ENCODE measurements at places on chromosomes 3 and 15. TPM values are rescaled to one million over a fixed set of nuclear protein-coding genes. Genes with fewer than 3 reads are reported as not detected.

Gene GXYLT2
- total RNA-seq = 0.24 TPM

Gene EOGT
- 103 TPM for total RNA-seq

Gene ITGB5
- 144 TPM for total RNA-seq

Gene SEC62
- 90.8 TPM for total RNA-seq

Gene THRB
- 0.18 TPM for total RNA-seq

Gene IL17RB
- total RNA-seq = not detected

Gene ANKRD63
- not detected for total RNA-seq

Gene ADCY5
- not detected for total RNA-seq

Gene FMN1
- total RNA-seq = 0.29 TPM

Gene SERPINI2
- not detected for total RNA-seq

Gene GABRB3
- not detected for total RNA-seq

Gene SV2B
- not detected for total RNA-seq

Gene BLM
- total RNA-seq = 18.6 TPM

Gene PGBD4
- total RNA-seq = 1.1 TPM

Gene BUB1B
- 65.6 TPM for total RNA-seq

Gene RLBP1
- not detected for total RNA-seq

Gene CD80
- not detected for total RNA-seq

Gene SLC12A8
- 0.86 TPM for total RNA-seq

Gene DLG1
- 66.0 TPM for total RNA-seq

Gene CCR8
- total RNA-seq = not detected

Gene NPTN
- 77.4 TPM for total RNA-seq

Gene CYP11A1
- not detected for total RNA-seq

Gene MYLK
- 17.2 TPM for total RNA-seq

Gene FETUB
- total RNA-seq = not detected

Gene CHRNA7
- 2.7 TPM for total RNA-seq

Gene GNAT1
- 0.78 TPM for total RNA-seq

Gene PCYT1A
- 65.5 TPM for total RNA-seq

Gene MELTF
- total RNA-seq = 2.3 TPM
